ENCODE measurements at places on chromosomes 2 and 18.

- DNase-seq = no peak
Measured at GRCh38 chr2:47198985-47199451, 43.9 kb upstream of the STPG4 start.

- no peak for DNase-seq
Measured at GRCh38 chr2:33052361-33052735, 105.6 kb downstream of the LTBP1 start.

DNA sequence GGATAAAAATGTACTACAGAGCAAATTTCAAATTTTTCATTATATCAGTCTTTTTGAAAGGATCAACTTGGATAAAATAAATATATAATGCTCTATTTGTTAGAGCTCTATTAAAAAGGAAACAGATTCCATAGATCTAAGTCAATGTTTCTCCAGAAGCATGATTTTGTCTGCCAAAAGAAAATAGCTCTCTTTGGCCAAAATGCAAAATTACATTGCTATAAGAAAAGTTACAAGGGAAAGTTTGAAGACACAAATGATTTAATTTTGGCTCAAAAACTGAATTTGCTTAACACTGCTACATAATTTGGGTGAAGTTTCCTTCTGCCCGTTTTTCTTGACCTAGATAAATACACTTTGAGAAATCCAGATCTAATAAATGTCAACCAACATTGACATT lies 15.7 kb downstream of the C2orf69 start:
- DNase-seq = no peak

GRCh38 chr18:48216639-48217257 lies 192.4 kb downstream of the ZBTB7C start:
- no peak for DNase-seq

DNA sequence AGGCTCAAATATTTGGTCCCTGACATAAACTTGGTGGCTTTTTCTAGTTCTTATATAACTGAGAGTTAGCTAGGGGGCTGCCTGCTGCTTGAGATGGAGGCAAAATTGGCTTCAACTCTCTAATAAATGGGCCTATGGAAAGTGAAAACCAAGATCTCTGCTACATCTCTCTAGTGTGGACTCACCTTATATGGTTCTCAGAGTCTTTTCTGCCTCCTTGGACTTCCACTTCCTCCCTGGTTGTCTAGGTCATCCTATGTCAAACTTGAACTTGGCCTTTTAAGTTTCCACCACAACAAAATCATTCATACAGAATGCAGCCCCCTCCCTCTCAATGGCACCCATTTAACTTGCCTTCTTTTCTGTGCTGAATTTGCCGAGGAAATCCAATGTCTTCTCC lies 23.9 kb upstream of the ARHGAP25 start:
- DNase-seq = no peak

GRCh38 chr2:167181134-167181533 lies 292.9 kb downstream of the XIRP2 start:
- no peak for DNase-seq

- no peak for DNase-seq
Measured at GRCh38 chr2:224612578-224612977, 27.4 kb upstream of the CUL3 start.

DNA sequence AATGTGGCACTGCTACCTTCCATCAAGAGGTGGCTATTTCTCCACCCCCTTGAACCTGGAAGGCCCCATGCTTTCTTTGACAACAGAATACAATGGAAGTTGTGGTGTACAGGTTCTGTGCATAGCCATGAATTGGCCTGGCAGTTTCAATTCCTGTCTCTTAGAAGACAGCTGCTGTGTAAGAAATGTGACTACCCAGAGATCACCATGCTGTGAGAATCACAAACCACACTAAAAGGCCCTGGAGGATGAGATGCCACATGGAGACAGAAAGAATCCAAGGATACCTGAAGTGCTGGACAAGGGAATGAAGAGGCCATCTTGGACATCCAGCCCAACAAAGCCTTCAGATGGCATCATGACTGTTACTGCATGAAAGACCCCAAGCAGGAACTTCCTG lies 47.7 kb upstream of the EHBP1 start:
- peak; percentile 8 for DNase-seq

DNA sequence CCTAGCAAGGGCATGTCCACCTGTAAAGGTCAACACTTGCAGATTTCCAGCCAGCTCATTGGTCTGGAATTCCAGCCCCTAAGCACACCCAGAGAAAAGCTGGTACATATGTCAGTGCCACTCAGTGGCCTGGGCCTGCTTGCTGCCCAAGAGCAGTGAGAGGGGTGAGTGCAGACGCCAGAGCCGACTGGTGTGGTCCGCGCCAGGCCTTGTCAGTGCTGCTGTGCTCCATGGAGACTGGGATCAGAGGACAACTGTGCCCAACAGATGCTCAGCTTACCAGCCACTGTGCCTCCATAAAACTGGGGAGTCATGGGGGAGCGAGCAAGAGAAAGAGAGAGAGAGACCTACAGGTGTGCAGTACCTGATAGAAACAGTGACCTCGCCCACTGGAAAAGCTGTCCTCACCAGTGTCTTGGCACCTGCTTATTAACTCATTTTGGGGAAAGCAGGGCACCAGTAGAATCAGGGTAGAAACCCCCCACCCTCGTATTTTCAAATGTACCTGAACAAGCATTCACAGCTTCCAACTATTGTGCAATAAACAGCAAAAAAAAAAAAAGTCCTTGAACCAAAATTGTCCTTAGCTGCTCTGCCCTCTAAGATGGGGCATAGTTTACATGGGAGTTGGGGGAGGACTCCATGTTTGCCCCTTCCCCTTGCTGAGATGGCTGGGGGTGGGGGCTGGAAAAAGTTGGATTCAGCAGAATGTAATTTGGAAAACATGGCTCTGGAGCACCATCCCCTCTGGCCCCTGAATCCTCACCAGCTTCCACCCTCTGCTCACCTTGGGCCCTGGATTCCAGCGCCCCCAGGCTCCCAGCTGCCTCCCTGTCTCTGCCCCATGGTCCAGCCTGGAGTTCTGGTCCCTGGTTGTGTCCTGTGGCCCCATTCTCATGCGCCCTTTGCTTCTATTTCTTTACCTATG lies 1.4 kb upstream of the SP140L start:
- no peak for DNase-seq

DNA sequence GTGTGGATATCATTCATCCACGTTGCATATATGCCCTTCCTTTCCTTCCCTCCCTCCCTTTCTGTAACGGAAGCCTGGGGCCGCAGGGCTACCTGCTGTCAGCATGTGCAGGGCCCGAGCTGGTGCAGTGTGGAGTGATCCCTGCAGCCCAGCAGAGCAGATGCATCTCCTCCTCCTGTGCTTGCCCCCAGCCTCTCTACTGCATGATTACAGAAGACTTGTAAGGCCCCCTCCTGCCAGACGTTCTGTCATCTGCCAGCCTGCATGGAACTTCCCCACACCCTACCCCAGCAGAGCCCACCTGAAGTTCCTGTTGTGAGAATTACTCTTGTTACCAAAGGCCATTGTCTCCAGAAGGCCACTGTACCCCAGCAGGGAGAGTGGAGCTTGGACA lies 67.5 kb upstream of the FOSL2 start:
- no peak for DNase-seq

GRCh38 chr2:105521176-105521575 lies 122.3 kb upstream of the FHL2 start:
- DNase-seq = no peak

DNA sequence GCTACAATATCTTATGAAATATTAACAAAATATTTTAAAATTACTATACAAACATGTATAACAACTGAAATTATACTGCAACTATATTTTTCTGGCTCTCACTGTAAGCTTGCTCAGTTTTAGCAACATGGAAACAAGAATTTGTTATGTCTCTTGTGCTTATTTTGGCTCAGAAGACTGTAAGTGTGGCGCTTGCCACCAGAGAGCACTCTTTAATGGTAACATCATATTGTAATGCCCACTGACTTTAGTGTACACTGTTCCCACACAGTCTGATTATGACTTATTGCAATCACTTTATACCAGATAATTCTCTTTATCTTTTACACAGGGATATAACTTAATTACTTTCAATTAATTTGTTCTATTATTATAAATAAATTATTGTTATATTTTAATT lies 1500.6 kb upstream of the TMEFF2 start:
- DNase-seq = peak; percentile 10

DNA sequence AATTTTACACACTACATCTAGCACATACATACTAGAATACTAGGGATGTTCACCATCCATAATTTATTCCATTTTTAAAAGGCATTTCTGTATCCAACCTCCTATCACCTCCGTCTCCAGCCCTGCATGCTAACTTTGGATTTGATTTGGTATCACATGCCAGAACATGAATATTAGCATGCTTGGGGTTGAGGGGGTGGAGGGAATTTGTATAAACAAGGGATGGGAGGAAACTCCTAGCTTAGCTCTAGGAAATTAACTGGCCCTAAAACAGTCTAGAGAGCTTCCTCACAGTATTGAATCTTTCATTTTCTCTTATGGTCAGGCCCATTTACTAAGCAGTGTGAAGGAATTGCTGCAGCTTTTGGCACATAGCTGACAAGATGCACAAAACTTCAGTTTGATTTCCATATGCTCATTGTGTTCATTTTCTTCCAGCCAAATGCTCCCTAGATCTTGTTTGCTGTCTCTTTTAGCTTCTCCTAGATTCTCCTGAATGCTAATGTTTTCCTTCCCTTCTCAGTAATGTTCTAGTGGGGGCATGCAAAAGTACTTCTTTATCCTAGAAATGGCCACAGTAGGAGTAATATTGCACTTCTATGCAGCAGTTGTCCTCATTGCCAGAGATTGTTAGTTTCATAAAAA lies 135.2 kb downstream of the VWC2L start:
- no peak for DNase-seq

DNA sequence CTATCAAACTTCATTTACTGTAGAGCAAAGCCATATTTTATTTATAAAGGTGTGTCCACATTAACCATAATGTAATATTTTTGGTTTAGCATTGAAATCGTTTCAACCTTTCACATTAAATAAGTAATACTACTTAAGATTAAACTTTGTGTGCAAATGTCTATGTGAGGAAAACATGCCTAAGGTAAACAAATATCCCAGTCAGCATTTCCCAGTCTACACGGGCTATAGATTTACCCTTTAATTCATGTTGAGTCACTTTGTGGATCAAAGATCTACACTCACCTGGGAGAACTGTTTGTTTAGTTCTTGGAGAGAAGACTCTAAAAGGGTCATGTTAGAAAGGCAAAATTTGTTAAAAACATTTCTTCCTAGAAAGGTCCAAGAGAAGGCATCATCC lies 89.1 kb downstream of the ABCA12 start:
- no peak for DNase-seq

- DNase-seq = no peak
Measured at GRCh38 chr2:174796319-174796771, 32.1 kb upstream of the CHRNA1 start.

- no peak for DNase-seq
Measured at GRCh38 chr2:105134081-105134480, 96.2 kb downstream of the MRPS9 start.

DNA sequence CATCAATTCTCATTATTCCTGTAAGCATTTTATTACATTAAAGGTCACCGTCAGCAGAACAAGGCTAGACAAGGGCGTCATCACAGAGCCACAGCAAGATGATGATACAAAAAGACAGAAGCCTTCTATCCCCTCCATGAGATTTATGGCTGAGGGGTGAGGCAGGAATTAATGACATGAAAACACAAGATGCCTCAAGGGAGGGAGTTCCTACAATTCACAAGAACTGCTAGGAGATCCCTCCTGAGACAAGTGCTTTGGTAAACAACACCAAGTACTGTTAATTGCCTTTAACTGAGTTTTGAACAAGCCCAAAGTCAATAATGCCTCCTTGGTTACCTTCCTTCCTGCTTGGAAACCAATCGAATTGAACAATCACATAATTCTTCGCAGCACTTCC lies 14.1 kb downstream of the ADD2 start:
- DNase-seq = no peak

DNA sequence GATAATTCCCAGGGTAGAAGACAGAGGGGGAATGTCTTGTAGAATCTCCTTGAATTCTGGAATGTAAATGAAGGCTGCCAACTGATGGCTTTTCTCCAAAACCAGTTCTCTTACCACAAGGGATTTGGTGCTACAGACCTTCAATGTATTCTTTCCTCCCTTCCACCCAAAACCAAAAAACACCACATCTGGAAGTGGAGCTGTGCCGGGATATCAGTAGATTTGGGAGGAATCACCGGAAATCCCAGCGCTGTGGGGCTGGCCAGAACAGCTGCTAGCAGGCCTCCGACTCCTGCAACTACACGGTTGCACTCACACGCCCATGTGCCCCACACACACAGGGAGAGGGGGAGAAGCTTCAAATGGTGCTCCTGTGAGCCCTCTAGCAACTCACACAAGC lies 45.7 kb downstream of the RPL31 start:
- DNase-seq = no peak

DNA sequence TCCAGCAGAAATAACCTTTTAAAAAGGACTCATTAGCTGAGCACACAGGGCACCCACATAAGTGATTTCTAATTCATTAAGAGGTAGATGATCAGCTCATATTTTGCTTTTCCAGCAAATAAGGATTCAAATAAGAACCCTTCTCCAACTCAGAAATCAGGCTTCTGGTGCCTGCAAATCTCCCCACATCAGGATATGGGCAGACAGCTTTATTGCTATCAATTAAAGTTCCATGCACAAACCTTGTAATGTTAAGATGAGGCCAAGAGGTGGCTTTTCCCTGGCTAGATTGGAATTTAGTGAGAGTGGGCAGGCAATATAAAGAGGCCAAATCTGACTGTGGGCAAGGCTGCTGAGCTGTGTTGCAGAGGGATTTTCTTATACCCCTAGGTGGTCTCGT lies 193.6 kb downstream of the SH3RF3 start:
- no peak for DNase-seq

GRCh38 chr2:18790509-18791171 lies 201.3 kb upstream of the NT5C1B start:
- DNase-seq = no peak

DNA sequence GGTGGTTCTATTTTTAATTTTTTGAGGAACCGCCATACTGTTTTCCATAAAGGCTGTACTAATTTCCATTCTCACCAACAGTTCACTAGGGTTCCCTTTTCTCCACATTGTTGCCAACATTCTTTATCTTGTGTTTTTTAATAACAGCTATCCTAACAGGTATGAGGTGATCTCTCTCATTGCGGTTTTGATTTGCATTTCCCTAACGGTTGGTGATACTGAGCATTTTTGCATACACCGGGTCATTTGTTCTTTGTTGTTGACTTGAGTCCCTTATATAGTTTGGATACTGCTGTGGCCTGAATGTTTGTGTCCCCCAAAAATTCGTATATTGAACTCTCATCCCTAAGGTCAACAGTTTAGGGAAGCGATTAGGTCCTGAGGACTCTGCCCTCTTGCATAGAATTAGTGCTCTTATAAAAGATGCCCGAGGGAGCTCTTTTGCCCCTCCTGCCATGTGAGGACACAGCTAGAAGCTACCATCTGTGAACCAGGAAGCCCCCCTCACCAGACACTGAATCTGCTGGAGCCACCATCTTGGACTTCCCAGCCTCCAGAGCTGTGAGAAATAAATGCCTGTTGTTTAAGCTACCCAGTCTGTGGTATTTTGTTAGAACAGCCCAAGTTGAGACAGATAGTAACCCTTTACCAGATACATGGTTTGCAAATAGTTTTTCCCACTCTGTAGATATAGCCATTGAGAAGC lies 4.7 kb downstream of the IMP4 start:
- DNase-seq = peak; percentile 80

- no peak for DNase-seq
Measured at GRCh38 chr2:76998704-76999103, 523.5 kb downstream of the LRRTM4 start.

- DNase-seq = no peak
Measured at GRCh38 chr2:235371018-235371417, 122.8 kb upstream of the AGAP1 start.

GRCh38 chr2:233433794-233434193 lies 79.5 kb downstream of the DGKD start:
- DNase-seq = no peak

- no peak for DNase-seq
Measured at GRCh38 chr2:86253424-86253823, 54.2 kb downstream of the MRPL35 start.
